ENCODE measurements at places on chromosomes 16 and 17. TPM values are rescaled to one million over a fixed set of nuclear protein-coding genes. Genes with fewer than 3 reads are reported as not detected.

Gene AIPL1
- not detected for total RNA-seq

Gene CD19
- total RNA-seq, result 1.1 TPM

Gene FOXO3B
- 4.3 TPM for total RNA-seq

Gene BORCS6
- 6.7 TPM for total RNA-seq

Gene MT1M
- not detected for total RNA-seq

Gene SPIRE2
- total RNA-seq, result 0.76 TPM

Gene ARHGAP44
- total RNA-seq, result not detected

Gene CLEC10A
- not detected for total RNA-seq

Gene NUPR1
- total RNA-seq, result not detected

Gene FBXO39
- total RNA-seq, result not detected

Gene PRR15L
- total RNA-seq, result not detected

Gene THAP11
- 25.1 TPM for total RNA-seq

Gene SCO1
- total RNA-seq, result 17.1 TPM

Gene INCA1
- not detected for total RNA-seq

Gene SLC13A2
- not detected for total RNA-seq

Gene SEPTIN1
- 147 TPM for total RNA-seq

Gene KRT33B
- not detected for total RNA-seq

Gene KRT23
- total RNA-seq, result not detected

Gene HS3ST3A1
- total RNA-seq, result not detected

Gene TLCD3B
- total RNA-seq, result 0.19 TPM

Gene CA10
- total RNA-seq, result not detected

Gene LRRC36
- not detected for total RNA-seq

Gene CACNG3
- not detected for total RNA-seq

Gene ICAM2
- 38.7 TPM for total RNA-seq

Gene NXPH3
- total RNA-seq, result not detected

Gene NFATC2IP
- total RNA-seq, result 52.5 TPM

Gene KRTAP2-3
- total RNA-seq, result not detected

Gene CACNA1G
- total RNA-seq, result 0.03 TPM

Gene BAIAP3
- total RNA-seq, result 13.8 TPM

Gene CTRB1
- not detected for total RNA-seq

Gene GOSR1
- total RNA-seq, result 48.0 TPM
